ENCODE measurements at places on chromosomes 16 and 17.

- no peak for DNase-seq
These were observed 14.0 kb downstream of the SOX9 start for GRCh38 chr17:72134608-72135394.

GRCh38 chr17:74433421-74434121 lies 1.7 kb downstream of the GPRC5C start:
- peak; percentile 48 for DNase-seq

DNA sequence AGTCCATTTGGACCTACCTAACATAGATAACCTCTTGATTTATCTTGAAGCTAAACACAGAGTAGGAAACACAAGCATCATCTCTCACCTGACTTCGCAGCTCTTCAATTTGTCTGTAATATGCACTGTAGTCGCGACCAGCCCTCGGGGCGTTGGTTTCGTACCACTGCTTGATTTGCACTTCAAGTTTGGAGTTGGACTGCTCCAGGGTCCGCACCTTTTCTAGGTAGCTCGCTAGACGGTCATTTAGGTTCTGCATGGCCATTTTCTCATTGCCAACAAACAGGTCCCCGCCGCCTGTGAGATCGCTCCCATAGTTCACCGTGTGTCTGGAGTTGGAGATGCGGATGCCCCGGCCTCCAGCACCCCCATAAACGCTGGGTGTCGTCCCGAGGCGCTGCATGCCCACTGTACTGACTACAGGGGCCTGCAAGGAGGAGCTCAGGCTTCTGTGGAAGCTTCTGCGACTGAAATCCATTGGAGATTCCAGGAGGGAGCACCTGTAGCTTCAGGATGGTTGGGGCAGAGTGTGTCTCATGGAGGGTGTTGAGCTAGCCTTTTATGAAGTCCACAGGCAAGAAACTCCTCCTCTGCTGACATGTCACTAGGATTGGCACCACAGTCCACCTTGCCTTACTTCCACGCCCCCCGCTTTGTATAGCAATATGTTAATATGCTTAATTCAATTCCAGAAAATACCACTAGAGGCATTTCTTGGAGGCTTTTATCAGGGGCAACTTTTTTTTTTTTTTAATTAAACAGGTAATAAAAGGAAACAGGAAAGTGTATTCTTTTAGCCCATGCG lies at the start of gene KRT20:
KRT20 (minus strand) TSS at position 535 of the 805 bp plus-strand sequence; CDS start at position 478, 57 bp downstream.
- no peak for DNase-seq

- DNase-seq: peak; percentile 36
These were observed 110.4 kb upstream of the HAS3 start for GRCh38 chr16:68995011-68995504.

DNA sequence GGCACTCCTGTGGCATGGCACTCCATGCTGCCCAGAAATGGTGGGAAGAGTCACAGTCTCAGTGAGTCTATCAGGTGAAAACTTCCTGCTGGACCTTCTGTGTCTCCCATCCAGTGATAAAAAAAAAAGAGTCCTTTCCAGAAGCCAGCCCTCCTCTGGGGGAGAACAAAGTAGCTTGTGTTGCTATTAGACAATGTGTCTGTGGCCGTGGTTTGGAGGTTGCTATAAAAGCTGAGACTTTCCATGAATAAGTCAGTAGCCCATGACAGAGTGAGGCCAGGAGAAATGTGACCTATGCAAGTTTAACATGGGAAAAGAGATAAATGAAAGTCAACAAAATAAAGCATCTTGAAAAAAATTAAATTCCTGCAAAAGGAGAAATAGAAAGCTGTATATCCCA lies 250.7 kb upstream of the MON1B start:
- no peak for DNase-seq

DNA sequence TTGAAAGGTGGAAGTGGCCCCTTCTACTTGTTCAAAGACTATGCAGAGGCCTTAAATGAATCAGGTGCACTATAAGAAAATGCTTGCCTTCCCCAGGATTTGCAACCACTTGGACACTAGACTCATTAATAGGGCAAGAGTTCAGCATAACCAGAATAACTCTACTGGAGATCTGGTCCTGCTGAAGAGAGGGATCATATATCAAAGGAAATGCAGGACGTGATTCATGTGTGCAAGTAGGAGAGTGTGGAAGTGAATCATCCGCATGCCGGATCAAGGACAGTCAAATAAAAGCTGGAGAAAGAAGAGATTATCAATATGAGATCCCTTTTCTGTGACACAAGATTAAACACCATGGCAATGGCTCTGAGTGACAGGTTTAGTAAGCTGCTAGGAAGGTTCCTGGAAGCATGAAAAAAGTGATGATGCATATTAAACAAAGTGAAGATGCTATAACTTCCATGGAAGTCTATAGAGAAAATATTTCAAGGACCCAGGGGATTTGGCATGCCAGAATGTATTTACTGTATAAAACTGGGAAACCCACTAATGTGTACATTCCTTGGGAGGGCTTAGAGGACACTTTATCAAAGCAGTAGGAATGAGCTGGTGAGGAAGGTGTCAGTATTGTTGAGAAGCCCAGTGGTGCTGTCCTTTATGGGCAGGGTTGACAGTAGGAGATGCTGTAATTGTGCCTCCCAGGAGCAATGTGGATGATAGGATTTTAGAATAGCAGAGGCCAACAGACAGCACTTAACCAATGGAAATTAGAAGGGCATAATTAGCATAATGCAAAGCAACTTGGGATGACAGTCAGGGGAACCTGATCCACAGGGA lies 133.1 kb downstream of the ABCA8 start:
- DNase-seq: peak; percentile 53

DNA sequence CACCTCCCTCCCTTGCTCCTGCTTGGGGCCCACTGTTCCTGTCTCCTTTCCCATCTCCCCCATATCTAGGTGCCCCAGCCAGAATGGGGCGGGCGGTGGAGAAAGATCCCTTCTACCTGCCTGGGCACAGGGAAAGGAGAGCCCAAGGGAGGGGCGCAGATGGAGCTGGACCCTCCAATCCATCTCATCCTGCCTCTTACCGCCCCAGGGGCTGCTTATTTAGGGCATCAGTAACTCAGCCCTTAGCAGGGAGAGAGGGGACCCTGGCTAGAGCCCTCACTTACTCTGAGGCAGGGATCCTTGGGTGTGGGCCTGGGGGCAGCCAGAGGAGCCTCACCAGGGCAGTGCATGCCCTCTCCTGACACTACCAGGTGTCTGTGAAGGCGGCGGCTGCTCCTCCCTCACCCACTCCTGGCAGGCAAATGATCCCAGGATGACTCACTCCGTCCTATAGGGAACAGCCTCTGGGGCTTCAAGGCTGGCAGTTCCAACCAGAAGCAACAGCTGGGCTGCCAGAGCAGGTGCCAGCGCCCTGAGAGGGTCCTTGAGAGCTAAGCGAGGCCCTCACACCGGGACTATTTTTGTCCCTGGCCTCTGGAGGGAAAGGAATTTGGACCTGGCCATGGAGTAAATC lies 16.3 kb upstream of the BCAR1 start:
- no peak for DNase-seq

- no peak for DNase-seq
These were observed 816 bp downstream of the HSBP1 start for GRCh38 chr16:83808573-83809014.

DNA sequence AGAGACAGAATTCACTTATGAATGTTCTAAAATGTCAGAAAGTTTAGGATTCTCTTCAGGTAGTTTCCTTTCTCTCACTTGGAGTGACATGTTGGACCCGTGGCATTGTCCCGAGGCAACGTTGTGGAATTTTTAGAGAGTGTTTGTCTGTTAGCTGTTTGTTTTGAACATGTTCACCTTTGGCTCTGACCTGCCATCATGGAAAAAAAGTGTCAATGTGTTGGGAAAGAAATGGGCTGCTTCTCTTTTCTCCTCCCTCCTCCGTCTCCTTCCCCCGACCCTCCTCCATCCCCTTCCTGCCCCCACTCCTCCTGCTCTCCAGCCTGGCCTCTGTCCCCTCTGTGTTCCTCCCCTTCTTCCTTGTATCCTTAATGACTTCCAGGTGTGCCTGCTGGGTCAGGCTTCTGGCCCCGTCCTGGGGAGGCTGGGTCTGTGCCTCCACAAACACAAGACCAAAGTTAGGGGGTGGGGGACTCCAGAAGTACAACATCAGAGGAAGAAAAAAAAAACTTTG lies 463.1 kb downstream of the MAF start:
- DNase-seq: no peak

DNA sequence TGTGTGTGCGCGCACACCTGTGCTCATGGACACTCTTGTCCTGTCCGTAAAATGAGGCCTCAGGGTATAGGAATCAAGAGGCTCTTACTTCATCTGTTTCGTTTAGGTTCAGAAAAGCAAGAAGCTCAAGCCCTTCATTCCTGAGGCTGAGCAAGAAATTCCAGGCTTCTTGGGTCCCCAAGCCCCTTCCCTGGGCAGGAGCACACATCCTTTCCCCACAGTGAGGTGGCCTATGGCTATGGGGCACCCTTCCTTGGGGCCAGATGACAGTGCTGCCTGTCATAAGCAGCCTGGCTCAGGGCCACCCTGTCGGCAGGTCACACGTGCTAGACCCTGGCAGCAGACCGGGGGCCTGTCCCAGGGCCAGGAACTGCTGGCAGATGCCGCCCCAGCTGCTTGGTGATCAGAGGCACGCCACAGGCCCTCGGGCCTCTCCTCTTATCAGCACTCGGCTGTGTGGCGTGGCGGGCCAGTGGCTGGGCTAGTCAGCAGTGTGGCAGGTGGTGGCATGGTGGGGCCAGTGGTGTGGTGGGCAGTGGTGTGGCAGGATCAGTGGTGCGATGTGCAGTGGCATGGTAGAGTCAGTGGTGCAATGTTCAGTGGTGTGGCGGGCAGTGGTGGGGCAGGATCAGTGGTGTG lies 50.2 kb downstream of the NKD1 start:
- DNase-seq: no peak

- peak; percentile 84 for DNase-seq
These were observed 21.5 kb downstream of the GPR179 start for GRCh38 chr17:38322156-38322779.

Data from eye (tissue), 1 donor.